NCI-H446 (cell line): ENCODE measurements at places on chromosomes 5 and 9.

DNA sequence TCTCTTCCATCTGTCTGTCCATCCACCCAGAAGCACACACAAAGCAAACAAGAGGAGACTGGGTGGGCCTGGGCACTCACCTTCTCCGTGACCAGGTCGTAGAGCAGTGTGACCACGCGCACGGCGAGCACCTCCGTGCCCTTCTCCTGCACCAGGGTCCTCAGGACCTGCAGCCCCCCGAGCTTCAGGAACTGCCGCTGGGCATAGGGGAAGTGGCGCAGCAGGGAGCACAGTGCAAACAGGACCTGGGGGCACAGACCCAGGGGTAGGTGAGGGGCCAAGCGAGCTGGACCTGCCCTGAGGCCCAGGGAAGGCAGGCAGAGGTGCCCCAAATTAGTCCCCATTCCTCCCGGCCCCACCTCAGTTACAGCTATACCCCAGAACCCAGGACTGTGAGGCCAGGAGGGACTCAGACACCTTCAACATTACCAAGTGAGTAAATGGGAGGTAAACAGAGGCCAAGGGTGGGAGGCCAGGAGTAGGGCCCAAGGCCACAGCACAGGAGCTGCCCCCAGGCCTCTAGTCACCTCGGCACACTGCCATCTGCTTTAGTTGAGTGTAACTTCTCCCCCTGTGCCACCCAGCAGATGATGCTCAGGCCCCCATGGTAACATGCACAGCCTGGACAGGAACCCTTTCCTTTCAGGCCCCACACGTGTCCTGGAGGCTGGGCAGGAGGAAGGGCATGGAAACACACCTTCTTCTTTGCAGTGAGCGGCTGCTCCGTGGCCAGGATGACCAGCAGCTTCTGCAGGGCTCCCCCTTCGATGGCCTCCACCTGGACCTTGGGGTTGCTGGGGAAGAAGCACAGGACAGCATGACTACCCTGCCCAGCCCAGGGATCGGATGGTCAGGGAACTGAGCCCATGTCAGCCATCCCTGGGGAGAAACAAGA is 76.2 kb upstream of the LRRTM2 start:
- DNase-seq, result no peak

GRCh38 chr9:11417782-11418181 is 805.0 kb upstream of the PTPRD start:
- no peak for DNase-seq

DNA sequence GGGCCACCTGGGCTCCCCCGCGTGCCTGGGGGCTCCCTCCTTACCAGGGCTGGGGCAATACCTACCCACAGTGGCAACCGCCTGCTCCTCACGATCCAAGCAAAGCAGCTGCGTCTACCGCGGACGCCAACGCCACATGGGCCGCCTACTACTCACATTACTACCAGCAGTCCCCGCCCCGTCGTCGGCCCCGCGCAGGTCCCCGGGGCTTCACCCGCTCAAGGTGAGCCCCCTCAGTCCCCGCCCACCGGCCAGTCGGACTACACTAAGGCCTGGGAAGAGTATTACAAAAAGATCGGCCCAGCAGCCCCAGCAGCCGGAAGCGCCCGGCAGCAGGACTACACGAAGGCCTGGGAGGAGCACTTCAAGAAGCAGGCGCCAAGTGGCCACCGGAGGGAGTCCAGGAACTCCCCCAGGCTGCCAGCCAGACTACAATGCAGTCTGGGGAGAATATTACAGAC is 106.0 kb upstream of the MTAP start:
- no peak for DNase-seq

DNA sequence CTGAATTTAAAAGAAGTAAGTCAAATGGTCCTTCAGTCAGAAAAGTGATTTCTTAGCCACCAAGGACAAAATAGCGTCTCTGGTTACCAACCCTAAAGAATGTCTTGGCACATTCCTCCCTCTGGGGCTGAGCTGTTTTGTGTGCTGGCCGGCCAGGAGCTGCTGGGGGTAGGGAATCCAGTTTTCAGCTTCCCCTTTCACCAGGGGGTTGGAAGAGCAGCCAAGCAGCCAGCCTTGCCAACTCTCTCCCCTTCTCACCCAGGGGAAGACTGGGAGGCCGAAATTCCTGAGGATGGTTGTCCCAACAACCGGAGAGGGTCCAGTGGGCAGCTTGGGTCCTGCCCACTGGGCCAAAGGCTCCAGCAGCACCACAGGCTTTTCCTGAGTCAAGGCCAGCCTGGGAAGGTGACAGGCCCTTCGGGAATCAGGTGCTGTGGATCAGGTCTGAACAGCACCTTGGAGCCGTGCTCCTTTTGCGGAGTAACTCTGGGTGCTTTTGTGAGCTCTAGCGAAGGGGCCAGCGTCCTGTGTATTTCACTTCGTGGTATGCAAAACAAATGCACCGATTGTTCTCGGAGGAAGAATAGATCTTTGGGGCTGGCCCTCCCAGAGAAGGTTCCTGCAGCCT is 4.2 kb downstream of the WWC1 start:
- DNase-seq, result no peak

- DNase-seq, result no peak
These were observed 57.1 kb downstream of the MACROH2A1 start for GRCh38 chr5:135341696-135342550.

DNA sequence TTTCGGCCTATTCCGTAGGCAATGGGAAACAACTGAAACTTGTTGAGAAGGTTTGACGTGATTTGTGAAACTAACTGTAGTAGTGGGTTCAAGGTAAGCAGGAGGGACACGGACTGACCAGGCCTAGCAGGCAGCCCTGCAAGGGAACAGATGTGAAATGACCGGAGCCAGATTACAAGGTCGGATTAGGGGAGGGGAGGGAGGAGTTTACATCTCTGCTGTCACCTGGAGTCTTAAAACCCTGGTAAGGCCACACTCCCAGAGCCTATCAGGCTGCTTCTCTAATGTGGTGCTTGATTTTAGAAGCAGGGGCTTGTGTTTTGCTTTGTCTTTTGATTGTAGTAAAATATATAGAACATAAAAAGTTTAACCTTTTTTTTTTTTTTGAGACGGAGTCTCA is 3.5 kb upstream of the SPTAN1 start:
- DNase-seq, result no peak

DNA sequence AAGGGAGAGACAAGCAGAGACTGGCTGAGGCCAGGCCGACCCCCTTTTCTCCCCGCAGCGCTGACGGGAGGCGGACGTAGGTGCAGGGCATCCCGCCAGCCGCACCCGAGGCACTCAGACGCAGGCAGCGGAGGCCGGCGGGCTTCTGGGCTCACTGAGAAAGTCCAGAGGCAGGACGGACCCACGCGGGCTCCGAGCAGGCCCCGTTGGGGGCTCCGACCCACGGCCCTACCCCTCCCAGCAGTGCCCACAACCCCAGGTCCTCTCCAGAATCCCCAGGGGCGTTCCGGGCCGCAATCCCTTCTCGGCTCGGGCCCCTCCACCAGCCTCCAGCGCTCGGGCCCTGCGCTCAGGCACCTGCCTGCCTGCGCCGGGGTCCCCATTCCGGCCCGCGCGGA is 543 bp downstream of the MTMR12 start:
- peak; percentile 69 for DNase-seq

GRCh38 chr9:123318202-123318601 is 37.8 kb upstream of the CRB2 start:
- DNase-seq, result no peak

- no peak for DNase-seq
These were observed 7.5 kb downstream of the NDFIP1 start for GRCh38 chr5:142115937-142116614.

- no peak for DNase-seq
These were observed 407.7 kb upstream of the IRX1 start for GRCh38 chr5:3187771-3188425.

DNA sequence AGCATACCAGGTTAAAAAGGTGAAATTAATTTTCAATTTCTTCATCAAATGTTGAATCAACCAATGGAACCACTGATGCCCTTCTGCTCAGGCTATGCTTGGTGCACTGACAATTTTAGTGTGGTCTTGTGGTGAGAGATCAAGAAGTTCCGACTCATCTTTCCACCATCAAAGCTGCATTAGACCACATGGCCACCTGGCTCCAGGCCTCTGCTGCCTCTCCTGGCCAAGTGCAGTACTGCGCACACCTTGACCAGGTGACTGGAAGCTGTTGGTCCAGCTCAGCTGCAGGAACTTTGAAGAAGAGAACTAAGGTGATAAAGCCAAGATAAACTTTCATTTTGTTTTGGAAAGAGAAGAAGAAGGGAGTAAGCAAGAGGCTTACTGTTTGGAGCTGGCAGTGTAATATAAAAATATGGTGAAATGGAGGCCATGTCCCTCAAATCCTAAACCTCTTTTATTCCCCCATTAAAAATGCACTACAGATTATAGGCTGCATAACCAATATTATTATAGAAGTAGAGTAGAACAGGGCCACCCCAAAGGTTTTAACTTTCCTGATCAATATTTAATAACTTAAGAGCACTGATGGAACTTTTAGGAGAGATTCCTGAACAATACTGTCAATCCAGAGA is 315.5 kb upstream of the C9orf72 start:
- DNase-seq, result no peak

GRCh38 chr5:5405441-5405840 is 17.0 kb upstream of the ICE1 start:
- no peak for DNase-seq

DNA sequence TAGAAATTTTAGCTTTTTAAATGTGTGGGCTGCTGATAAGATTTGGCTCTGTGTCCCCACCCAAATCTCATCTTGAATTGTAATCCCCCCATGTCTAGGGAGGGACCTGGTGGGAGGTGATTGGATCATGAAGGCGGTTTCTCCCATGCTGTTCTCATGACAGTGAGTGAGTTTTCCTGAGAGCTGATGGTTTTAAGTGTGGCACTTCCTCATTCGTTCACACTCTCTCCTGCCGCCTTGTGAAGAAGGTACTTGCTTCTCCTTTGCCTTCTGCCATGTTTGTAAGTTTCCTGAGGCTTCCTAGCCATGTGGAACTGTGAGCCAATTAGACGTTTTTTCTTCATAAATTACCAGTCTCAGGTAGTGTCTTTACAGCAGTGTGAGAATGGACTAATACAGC is 127.8 kb upstream of the MVB12B start:
- DNase-seq, result no peak

- no peak for DNase-seq
These were observed 211.3 kb downstream of the MAN2A1 start for GRCh38 chr5:109900911-109901627.

GRCh38 chr9:124782661-124783574 is 6.0 kb downstream of the OLFML2A start:
- DNase-seq, result no peak

DNA sequence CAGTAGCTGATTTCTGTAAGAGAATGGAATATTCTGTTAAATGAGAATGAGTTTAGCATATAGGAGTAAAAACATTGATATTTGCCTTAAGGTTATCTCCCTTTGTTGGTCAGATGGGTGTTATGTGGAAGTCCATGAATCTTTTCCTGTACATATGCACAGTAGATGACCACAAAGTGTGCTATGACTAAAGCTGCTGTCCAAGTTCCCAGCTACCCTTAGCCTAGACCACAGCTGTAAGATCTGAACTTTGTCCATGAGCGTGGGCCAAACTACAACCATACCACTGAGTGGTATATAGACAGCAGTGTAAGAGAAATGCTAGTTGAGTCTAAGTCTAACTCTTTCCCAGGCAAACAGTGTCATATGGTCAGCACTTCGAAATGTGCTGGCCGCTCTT is 48.8 kb downstream of the CD180 start:
- DNase-seq, result no peak

DNA sequence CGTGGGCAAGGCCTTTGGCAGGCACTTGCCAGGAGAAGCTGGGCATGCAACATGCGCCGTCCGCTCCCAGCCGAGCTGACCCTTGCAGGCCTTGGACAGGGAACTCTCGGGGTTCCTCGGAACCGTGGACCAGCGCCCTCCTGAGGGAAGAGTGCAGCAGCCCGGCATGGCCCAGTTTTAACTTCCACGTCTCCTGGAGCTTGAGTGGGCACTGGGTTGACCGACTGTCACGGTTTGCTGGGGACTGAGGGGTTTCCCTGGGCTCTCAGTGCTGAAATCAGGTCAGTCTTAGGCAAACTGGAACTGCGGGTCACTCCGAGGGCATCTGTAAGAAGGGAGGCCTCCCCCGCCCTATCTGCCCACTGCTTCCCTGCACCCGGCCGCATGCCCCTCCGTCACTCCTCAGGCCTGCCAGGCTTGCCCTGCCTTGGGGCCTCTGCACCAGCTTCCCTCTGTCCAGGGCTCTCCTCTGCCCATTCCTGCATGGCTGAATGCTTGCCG is 87.0 kb upstream of the PHYKPL start:
- DNase-seq, result no peak

GRCh38 chr5:3661755-3662296 is 66.2 kb downstream of the IRX1 start:
- DNase-seq, result no peak

DNA sequence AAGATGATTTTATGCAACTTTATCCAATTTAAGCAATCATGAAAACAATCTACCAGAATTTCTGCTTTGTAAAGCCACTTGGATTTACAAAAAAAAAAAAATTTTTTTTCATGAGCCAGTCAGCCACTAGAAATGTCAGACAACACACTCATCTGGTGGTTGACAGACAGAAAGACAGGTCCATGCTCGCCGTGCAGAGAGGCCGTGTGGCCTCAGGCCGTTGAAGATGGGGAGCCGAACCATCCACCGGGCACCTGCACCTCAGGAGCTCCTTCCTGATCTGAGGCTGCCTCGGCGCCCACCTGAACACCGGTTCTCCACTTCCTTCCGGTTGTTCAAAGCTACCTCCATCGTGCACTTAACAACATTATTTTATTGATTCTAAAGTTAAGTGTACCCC is 138.0 kb upstream of the IRX4 start:
- no peak for DNase-seq

- no peak for DNase-seq
These were observed 267.7 kb downstream of the NTRK2 start for GRCh38 chr9:84937180-84937579.

GRCh38 chr9:84822589-84823233 is 153.2 kb downstream of the NTRK2 start:
- no peak for DNase-seq

GRCh38 chr5:6398570-6399230 is 20.4 kb upstream of the MED10 start:
- no peak for DNase-seq
